ENCODE measurements at places on chromosomes 3 and 15.
A peak's percentile ranks its signal among the peaks of the same experiment; 100 is the strongest.

- peak; percentile 67 for DNase-seq
These were observed at the start of the genes CLCN2 and POLR2H for GRCh38 chr3:184361532-184361931. Gene CLCN2 (minus strand): TSS chr3:184361605. CDS start chr3:184361479, 126 bp downstream. Gene POLR2H (plus strand): TSS chr3:184361710. CDS start chr3:184363493, 1,783 bp downstream.

DNA sequence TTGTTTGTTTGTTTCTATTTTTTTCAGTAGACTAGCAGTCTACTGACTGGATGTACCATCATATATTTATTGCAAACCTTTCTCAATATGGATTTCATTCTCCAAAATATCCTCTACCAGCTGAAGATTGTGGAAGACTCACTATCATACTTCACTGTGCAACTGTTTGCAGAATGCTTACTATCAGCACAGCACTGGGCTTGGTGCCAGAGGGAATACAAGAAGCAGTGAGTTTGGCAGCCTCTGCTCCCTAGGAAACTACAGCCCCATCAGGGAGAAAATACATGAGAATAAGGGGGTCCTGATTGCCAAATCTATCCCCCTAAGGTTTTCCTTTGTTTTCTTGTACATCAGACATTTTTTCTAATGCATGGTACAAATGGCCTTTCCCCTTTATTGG lies 27.5 kb downstream of the AQP9 start:
- no peak for DNase-seq

GRCh38 chr3:43728476-43728875 lies 37.7 kb downstream of the ABHD5 start:
- DNase-seq: no peak

DNA sequence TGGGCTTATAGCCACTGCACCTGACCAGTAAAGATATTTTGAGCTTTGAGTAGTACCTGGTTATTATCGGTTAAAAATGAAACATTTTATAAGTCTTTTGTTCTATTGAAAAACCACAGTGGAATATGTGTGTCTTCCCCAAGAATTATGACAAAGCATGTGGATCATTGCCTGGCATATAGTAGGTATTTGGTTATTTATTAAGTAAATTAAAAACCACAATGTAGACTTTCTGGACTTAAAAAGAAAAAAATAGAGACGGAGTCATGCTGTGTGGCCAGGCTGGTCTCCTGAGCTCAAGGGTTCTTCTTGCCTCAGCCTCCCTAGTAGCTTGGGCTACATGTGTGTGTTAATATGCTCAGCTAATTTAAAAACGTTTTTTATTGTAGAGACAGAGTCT lies 43.5 kb downstream of the UBE2E2 start:
- DNase-seq: no peak

DNA sequence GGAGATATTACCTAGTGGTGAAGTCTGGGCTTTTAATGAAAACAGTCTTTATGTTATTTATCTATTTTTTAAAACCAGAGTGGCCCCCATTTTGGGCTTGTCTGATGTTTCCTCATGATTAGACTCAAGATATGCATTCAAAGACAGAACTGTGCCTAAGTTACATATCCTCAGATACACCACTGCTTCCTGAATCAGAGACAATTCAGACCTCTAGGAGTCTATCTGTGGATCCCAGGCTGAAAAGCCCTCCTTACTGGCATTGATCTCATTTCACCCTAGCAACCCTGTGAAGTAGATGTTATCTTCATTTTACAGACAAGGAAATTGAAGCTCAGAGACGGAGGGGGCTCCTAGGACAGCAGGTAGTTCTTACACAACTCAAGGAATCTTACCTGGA lies 16.8 kb upstream of the TGM5 start:
- no peak for DNase-seq

DNA sequence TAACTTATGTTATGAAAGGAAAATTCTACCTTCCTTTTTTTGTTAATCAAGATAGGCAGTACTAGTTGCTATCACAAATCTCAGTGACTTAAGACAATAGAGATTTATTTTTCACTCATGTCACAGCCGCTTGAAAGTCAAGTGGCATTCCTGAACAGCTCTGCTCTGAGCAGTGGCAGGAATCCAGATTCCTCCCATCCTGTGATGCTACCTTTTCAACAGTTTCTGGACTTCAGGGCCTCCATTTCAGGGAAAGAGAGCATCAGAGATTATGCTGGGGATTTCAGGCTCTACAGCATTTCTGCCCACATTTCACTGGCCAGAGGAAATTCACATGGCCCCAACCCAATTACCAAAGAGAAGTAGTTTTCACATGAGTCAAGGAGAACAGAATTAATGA lies 83.4 kb downstream of the IL1RAP start:
- DNase-seq: no peak

DNA sequence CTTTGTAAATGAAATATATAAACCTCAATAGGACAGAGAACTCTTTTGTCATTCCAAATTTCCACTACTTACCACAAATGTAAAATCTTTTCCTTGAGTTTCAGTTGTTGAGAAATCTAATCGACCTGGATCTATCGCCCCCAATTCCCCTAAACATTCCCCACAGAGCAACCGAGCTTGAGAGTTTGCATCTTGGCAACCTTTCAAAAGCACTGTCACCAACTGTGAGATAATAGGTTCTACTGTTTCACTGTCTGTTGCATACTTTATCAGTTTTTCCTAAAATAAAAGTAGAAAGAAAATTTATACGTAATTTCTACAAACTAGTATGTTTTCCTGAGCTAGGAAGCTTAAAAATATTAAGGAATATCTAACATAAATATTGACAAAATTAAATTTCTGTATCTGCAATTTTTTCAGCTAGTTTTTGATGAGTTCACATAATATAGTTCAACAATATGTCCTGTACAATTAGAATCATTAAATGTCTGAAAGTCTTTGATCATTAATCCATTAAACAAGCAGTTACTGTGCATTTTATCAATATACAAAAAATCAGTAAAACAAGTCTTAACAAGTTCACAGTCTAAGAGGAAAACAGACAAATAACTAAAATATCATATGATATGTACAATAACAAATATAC lies 54.5 kb downstream of the ATR start:
- DNase-seq: no peak

- DNase-seq: no peak
These were observed 333.4 kb downstream of the THSD4 start for GRCh38 chr15:71448688-71449114.

- no peak for DNase-seq
These were observed 96.1 kb downstream of the FMN1 start for GRCh38 chr15:33098094-33099058.

DNA sequence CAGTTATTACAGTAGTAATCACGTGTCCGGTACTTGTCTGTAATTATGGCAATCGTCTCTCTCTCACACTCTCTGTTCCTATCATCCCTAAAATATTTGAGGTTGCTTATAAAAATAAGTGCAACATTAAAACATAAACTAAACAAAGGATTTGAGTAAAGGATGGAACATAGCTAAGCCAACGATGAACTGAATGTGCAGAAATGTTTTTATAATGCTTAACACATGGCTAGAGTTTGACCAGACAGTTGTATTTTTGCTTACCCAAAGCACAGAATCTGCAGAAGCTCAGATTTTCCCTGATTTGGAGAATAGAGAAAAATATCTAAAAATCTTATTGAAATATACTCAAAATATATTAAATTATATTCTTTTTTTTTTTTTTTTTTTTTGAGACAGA lies 1030.9 kb downstream of the NAALADL2 start:
- no peak for DNase-seq

DNA sequence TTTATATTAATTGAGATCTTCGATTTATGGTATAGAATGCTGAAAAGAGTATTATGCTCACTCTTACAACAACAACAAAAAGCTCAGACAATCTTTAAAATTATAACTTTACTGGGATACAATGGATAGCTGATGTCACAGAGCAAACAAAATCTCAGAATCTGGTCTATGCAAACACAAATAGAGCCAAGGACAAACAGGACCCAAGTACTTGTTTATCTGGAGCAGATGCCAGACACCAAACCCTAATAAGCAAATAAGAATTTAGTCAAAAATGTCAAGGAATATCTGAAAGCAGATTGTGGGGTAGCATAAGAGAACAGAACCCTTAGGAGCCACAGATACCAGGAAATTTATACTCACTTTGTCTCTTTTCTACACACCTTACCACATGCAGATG lies 302.2 kb downstream of the CGGBP1 start:
- no peak for DNase-seq

DNA sequence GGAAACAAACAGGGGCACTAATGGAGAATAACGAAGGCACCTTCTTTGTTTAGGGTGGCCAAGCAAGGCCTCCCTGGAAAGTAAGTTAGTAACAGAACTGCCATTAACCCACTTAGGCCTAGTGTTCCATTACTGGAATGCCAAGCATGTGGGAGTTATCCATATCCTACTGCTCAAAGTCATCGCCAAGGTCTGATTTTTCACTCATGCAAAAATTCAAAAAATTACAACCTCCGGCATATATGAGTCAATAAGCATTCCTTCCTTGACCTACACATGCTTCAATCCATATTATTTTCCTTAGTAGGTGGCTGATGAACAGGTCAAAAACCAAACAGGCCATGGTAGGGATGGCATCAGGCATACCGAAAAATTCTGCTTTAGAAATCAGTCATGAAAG lies 1097.2 kb downstream of the FHIT start:
- no peak for DNase-seq

- no peak for DNase-seq
These were observed 19.6 kb downstream of the LRRC57 start for GRCh38 chr15:42528970-42529369.

- DNase-seq: no peak
These were observed 615.7 kb upstream of the UBE2E2 start for GRCh38 chr3:22587446-22587845.

- DNase-seq: no peak
These were observed 38.9 kb upstream of the NECTIN3 start for GRCh38 chr3:111032677-111033076.

DNA sequence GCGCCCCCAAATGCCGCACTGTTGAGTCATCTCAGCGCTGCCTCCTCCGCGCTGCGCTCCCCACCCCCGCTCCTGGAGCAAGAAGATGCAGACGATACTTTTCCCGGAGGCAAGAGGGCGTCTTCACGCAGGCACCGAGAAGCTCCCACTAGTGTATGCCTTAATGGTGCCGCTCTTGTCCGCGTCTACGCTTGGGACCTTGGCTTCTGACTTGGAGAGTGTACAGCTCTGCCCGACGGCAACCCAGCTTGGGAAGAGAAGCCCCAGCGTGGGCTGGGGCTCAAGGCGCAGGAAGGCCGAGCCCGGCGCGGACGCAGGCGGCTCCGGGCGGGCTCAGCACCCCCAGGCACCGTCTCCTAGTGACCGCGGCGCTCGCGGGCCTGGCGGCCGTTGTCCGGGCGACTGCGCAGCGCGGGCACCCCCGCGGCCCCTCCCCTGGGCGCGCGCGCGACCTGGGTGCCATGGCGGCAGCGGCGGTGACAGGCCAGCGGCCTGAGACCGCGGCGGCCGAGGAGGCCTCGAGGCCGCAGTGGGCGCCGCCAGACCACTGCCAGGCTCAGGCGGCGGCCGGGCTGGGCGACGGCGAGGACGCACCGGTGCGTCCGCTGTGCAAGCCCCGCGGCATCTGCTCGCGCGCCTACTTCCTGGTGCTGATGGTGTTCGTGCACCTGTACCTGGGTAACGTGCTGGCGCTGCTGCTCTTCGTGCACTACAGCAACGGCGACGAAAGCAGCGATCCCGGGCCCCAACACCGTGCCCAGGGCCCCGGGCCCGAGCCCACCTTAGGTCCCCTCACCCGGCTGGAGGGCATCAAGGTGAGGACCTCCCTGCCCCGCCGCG lies at the start of gene P4HTM:
P4HTM (plus strand) TSS at position 446 of the 840 bp plus-strand sequence; CDS start at position 462, 16 bp downstream.
- peak; percentile 53 for DNase-seq

- DNase-seq: no peak
These were observed 27.9 kb upstream of the KIF23 start for GRCh38 chr15:69386284-69386683.

- DNase-seq: no peak
These were observed 54.5 kb downstream of the ST3GAL6 start for GRCh38 chr3:98817547-98818041.

DNA sequence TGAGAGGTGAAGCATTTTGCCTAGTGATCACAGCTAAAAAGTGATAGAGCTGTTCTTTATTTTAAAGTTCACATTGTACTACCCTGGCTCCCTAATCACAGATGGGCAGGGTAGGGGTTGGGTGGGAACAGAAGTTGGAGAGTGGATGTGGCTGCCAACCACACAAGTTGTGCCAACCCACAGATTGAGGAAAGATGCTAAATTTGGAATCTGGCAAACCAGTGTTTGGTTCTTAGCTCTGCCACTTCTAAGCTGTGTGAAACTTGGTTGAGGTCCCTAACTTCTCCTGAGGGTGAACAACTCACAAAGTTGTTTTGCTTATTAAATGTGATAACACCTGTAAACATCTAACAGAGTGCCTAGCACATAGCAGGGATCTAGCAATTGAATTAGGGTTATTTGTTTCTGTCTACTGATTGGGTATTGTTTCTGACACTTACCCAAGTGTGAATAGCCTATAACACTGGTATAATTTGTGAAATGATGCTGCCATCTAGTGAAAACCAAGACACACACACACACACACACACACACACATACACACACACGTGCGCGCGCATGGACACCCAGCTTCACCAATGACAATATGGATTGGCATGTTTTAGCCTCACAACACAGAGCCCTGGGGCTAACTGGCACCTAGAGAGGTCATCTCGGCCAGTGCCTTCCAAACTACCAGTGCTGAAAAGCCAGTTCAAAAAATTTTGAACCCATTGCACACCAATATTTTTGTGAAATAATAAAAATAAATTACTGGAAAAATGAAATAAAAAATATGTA lies 25.3 kb downstream of the ADGRG7 start:
- no peak for DNase-seq

DNA sequence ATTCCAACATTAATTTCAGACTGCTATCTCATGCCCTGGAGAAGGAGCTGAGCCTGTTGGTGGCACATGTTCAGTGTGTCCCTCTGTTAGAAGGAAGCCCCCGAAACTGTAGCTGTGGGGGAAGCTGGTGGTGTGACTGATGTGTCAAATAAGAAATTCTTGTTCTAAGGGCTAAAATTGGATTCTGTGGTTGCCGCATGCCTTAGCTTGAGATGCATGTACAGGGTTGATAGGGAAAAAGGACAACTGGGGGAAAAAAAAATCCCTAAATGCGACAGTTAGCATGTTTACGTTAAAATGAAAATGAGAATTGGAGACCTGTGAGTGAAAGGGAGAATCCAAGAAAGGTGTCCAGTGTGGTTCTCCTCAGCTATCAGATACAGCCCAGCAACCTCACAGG lies 58.6 kb downstream of the MED12L start:
- DNase-seq: no peak

DNA sequence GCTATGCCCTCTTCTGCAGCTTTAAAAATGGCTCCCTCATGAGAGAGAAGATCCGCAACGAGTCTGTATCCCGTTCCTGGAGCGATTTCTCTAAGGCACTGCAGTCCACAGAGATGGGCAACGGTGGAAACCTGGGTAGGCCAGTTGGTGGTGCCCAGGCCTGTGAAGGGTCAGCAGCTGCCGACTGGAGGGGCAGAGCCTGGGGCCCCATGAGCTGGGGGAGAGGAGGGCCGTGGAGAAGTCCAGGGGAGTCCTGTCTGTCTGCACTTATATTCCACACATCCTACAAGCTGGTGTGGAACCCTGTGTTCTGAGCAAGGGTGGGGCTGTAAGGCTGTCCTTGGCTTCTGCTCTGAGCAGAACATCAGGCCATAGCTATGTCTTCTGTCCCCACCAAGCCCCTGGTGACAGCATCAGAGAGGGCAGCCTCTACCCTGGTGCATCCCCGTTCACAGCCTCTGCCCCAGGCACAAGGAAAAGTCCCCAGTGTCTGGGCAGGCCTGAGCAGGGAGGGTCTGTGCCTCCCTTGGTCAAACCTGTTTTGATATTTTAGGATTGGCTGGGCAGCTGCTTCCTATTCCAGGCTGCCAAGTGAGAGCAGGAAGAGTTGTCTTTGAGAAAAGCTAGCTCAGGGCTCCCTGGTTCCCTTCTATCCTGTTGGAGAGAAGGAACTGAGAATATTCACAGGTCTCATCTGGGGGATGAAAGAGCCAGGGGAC lies 29.7 kb downstream of the XYLB start:
- DNase-seq: no peak

GRCh38 chr3:137647179-137647578 lies 116.9 kb upstream of the SOX14 start:
- no peak for DNase-seq

All from caudate nucleus (tissue), 63 donors.